ENCODE measurements at places on chromosomes 11 and 22.
A peak's percentile ranks its signal among the peaks of the same experiment; 100 is the strongest.

DNA sequence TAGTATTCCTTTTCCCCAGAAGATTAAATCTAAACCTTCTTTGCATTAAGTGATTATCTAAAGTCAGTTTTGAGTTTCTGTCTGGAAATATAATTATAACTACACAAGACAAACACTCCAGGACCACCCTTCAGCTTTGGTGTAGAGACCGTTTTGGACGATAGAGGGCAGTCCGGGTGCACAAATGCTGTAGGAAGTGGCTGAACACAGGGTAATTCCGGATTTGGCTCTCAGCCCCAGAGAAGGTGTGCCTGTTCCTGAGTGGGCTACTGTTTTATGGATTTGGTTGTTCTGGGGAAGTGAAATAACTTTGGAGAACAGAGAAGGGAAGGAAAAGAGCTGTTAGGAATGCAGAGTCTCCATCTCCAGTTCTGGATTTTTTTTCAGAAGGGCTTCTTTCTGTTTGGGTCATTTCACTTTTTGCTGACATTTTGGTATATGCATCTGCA, 14.8 kb downstream of the EXT2 start:
- DNase-seq: peak; percentile 77

- DNase-seq: peak; percentile 79
Measured at GRCh38 chr22:23182309-23183060, 2.2 kb downstream of the BCR start.

DNA sequence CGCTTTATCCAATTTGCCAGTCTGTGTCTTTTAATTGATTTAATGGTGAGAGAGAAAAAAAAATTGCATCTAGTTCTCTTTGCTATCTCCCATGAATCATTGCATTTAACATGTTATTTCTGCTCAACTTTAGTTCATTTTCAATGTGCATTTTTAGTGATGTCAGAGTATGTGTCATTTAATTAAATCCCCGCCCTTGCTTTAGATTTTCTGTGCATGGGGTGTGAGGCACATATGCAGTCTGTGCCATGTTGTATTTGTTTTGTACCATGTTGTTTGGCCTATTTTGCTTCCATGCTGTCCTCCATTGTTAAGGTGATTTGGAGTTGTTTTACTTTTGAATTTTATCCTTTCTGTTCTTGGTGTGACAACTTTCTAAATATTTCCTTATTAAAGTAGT, 8.3 kb upstream of the NCR3LG1 start:
- no peak for DNase-seq

DNA sequence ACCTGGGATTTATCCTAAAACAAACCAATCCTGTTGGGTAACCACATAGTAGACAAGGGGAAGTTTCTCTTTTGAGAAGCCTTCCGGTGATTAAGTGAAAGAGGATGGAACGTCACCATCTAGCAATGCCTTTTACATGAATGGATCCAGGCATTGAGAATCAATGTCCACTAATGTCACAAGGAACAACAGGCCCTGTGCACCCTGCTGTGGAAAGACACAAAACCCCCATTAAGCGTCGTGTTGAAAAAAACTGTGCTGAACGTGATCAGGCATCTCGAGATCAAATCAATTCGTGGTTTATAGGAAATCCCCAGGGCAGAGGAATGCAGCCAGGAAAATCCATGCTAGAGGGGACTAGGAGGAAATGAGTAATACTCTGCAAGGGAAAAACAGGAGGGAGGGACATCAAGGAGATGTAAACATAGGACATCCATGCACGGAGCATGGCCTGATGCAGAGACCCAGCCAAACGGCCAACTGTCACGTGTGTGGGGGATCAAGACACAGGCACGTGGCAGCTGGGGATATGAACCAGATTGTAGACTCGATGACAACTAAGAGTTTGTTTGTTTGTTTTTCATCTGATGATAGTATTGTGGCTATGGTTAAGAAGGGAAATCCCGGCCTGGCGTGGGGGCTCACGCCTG, 38.6 kb upstream of the CARS1 start:
- DNase-seq: no peak

DNA sequence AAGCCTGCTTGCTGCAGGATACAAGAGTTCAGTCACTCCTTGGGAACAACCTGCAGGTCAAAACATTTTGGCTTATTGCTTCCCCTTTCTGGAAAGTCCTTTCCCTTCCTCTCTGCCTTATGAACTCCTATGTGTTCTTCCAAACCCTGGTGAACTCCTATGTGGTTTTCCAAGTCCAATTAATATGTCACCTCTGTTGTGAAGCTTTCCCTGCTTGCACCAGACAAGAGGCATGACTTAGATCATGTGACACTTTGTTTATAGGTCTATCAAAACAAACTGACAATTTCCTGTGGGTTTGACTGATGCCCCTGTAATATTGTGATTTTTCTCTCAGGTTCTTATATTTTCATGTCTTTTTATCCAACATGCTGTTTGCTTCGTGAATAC, 64.2 kb downstream of the ENDOD1 start:
- DNase-seq: no peak

DNA sequence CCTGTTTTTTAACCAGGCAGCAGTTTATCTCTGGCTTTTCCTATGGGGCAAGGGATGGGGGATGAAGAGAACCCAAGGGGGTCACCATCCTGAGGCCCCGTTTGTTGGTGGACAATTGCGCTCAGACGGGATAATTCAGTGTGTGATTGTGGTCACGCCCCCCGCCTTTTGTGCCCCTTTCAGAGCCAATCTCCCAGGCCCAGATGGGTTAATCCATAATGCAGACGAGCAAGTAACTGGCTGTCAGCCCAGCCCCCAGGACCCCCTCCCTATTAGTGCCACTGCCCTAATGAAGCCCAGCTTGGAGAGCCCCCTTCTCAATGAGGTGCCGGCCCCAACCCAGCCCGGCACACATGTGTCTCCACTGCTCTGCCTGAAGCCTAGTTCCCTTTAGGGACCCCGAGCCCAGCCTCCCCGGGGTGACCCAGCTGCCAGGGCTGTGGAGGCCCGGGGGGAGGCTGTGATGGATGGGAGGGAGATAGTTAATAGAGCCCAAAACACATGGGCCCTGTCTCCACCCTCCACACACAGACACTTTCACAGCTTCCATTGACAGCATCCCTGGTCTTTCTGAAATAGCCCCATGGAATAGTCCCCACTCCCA, 19.1 kb upstream of the ROBO3 start:
- no peak for DNase-seq

DNA sequence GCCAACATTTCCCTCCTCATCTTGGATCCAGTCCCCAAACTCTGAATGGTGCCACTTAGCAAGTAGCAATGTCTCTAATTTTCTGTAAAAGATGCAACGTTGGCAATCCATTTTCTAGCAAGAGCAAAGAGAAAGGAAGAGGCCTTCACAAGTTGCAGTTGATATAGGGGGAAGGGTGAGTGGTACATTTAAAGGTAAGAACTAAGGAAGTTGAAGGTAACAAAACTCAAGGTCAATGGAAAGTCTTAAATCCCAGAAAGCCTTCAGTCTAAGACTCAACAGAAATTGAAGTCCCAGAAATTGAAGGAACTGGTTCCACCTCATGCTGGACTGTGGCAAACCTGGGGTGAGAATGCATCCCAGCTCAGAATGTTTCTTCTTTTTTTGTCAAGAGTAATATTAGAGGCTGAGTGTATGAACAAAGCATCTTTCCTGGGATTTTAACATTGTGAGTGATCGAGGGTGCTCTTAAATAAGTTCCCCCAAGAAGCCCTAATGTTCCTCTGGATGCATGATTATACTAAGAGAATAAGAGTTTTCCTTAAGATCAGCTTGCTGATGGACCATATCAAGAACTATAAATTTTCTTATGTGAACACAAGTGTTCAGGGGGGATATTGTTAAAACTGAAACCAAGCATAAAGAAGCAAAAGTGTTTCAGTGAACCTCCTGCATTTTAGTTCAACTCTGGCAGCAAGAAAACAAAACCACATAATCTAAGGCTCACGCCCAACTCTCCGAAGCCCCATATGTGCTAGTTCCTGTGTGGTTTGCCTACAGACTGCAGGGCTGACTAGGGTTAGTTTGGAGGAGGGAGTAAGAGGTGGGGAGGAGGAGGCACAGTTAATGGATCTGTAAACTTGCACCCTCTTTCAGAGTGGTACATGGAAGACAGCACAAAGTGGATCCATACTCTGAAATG, at the start of gene GRAP2:
TSS of gene GRAP2 (plus strand) at position 779 of the 922 bp plus-strand sequence. CDS start 46,023 bp downstream, outside the sequence.
- DNase-seq: peak; percentile 65

DNA sequence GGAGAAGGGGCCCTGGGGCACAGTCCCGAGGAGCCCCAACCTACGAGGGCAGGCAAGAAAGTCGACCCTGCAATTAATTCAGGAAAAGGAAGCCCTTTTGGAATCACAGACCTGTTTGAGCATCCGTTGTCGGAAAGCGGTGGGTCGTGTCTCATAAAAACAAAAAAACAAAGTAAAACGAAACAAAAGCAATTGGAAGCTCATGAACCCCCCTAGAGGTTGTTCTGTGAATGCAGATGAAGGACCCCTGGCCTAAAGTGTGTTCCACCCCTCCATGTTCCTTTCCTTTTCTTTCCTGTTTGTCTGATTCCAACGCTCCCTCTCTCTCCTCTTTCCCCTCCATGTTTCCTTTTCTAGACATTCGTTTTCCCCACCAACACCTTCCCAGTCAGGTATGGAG, 203.7 kb downstream of the GRIK4 start:
- DNase-seq: no peak

GRCh38 chr11:108224911-108225786, 2.3 kb downstream of the ATM start:
- DNase-seq: peak; percentile 60

GRCh38 chr11:73757598-73757997, 3.3 kb downstream of the RAB6A start:
- DNase-seq: no peak

DNA sequence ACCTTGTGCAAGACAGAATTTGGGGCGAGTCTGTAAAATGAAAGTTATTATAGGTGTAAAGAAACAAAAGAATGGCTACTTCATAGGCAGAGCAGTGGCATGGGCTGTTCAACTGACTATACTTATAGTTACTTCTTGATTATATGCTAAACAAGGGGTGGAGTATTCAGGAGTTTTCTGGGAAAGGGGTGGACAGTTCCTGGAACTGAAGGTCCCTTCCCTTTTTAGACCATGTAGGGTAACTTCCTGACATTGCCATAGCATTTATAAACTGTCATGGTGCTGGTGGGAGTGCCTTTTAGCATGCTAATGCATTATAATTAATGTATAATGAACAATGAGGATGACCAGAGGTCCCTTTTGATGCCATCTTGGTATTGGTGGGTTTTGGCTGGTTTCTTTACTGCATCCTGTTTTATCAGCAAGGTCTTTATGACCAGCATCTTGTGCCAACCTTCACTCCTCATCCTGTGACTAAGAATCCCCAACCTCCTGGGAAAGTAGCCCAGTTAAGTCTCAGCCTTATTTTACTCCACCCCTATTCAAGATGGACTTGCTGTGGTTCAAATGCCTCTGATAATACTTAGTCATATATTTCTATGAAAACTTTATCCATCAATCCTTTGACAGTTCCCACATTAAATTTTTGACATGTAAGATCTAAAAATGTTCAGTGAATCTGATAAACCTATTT, 118.6 kb downstream of the ARHGAP42 start:
- no peak for DNase-seq

DNA sequence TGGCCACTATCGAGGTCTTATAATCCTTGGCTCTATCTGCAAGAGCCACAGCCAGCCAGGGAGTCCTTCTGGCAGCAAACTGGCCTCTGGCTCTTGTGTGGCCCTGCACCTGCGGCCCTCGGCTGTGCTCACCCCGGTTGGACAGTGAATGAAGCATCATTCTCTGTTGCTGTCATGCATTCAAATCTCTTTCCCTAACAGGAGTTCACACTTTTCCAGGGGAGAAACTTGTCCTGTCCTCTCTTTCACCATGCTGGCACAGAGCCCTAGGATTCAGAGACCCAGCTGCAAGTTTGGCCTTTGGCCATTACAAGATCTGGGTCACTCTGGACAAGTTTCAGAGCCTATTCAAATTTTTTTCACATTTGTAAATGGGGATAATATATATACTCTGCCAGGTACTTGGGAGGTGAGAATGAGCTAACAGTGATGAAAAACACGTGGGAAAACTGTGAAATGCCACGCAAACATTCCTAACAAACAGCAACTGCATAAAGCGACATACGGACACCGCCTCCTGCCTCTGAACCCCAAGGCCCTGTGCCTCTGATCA, 34.2 kb downstream of the TMEM184B start:
- no peak for DNase-seq

- no peak for DNase-seq
Measured at GRCh38 chr22:20868025-20868962, 9.5 kb downstream of the SNAP29 start.

- no peak for DNase-seq
Measured at GRCh38 chr11:211741-212140, 4.2 kb downstream of the RIC8A start.

- no peak for DNase-seq
Measured at GRCh38 chr11:119709638-119710346, 19.2 kb downstream of the NECTIN1 start.

DNA sequence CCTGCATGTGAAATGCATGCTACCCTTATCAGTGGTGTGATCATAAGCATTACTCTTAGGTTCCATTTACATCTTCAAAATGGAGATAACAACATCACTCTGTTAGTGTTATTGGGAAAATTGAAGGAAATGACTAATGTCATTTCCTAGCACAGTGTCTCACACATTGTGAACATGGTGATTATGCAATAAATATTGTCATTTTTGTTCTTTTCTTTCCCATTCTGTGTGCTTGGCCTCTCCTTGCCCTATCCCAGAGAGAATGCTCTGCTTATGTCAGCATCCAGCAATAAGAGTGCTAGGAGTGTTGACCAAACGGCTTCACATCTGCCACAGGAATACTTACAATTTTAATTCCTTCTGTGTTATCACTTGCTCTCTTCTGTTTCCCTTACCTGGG, 1024.1 kb upstream of the CCDC90B start:
- no peak for DNase-seq

- DNase-seq: no peak
Measured at GRCh38 chr22:50219800-50220602, 19.2 kb downstream of the SELENOO start.

DNA sequence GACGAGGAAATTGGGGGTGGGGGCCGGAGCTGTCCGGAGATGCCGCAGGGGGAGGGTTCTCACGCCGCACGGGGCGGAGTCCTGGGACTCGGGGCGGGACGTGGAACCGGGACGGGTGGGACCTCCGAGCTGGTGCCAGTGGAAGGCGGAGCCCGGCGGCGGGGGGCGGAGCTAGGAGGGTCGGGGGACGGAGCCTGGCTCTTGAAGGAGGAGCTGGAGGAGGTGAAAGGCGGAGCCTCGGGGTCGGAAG, 271 bp downstream of the FKBP2 start:
- DNase-seq: peak; percentile 100

Measured in activated T-cell treated with anti-CD3 and anti-CD28 coated beads, Interleukin-2, amount 50 U/mL, for 48 hours (primary cell).